Fibroblast of skin of left biceps (primary cell): ENCODE measurements at places on chromosomes 16 and 17.

DNA sequence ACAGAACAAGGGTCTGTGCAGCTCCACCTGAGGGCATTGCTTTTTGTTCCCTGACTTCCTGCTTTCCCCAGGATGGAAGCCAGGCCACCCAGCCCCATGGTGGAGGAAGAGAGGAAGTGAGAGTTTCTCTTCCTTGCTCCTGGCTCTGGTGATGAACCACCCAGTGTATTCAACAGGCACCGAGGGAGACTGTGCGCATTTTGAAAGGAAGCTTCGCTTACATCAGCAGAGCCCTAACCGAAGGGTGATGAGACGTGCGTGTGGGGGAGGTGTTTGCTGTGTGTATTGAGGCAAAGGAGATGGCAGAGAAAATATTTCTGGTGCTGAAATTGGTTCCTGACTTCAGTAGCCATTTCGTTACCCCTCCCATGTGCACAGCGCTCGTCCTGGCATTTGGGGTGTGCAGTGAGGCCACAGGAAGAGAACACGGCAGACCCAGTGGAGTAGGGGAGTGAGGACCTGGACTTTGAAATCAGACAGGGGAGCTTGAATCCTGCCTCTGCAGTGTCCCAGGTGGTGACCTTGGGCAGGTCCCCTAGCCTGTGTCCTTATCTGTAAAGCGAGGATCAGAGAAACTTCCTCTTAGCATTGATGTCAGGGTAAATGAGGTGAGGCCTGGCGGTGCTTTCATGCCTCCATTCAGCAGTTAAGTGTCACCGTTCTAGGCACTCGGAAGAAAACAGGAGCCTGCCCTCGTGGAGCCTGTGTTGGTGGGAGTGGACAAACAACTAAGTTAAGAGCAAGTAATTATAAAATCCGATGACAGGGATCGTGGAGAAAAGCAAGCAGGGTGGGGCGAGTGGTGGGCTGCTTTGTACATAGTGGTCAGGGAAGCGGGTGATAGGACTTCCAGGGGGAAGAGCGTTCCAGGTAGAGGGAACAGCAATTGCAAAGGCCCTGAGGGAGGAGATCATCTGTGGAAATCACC is 7.4 kb downstream of the CMIP start:
- no peak for DNase-seq

- DNase-seq: no peak
Observed at GRCh38 chr16:84294117-84294516, 561 bp upstream of the WFDC1 start.

GRCh38 chr17:289409-289808 is 63.2 kb downstream of the RPH3AL start:
- DNase-seq: no peak

DNA sequence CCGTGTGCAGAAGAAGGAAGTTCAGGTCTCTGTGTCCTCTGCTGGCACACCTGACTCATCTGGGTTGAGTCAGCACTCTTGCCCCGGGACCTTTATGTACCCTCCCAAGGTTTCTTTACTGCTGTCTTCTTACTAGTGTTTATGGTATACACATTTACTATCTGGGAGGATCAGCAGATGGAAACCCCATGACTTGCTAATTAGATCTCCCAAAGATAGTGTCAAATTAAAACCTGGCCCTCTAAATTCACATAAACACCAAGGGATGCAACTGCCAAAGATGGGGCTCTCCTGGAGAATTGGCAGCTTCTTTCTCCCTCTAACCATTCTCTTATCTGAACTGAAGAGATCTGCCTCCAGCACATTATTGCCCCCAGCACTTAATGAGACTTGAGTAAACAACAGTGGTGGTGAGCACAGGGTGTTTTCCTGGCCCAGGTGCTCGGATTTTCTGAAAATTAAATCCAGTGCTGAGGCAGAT is 718.1 kb upstream of the SOX9 start:
- no peak for DNase-seq

GRCh38 chr17:13851889-13852288 is 217.4 kb upstream of the COX10 start:
- no peak for DNase-seq

GRCh38 chr16:49487746-49488145 is 114.1 kb downstream of the C16orf78 start:
- no peak for DNase-seq

DNA sequence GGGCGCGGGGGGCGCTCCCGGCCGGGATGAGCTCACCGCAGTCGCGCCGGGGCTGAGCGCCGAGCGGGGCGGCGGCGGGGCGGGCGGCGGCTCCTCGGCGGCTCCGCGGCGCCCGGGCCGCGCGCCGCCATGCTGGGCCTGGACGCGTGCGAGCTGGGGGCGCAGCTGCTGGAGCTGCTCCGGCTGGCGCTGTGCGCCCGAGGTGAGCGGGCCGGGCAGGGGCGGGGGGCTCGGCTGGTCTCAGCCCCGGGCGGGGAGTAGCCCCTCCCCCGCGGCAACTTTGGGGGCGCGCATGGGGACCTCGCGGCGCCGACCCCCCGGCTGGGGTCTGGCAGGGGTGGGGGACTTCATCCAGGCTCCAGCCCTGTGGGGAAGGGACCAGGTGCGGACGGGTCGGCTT is at the start of gene ARHGDIG:
Gene ARHGDIG (plus strand): TSS at position 40 of the 400 bp plus-strand sequence. CDS start 90 bp downstream, at position 130.
- DNase-seq: no peak

GRCh38 chr17:11326492-11326891 is 85.5 kb downstream of the SHISA6 start:
- no peak for DNase-seq

GRCh38 chr17:76335716-76336381 is 17.9 kb downstream of the PRPSAP1 start:
- DNase-seq: no peak

DNA sequence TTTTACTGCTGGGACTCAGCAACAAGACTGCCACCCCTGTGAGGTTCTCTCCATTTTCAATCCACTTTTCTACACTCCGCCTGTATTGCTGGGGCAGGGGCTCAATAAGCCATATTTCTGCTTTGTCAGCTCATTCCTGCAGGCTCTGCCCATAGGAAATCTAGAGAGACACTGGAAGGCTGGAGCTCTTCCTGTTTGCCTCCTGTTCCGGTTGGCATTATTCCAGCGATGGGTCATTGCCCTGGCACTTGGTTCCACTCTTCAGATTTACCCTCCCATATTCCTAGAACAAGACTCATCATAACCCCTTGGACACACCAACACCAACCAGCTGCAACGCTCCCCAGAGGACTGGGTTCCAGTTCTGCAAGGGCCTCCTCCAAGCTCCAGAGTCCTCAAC is 210.4 kb downstream of the CA10 start:
- no peak for DNase-seq

GRCh38 chr17:82729479-82730260 is 5.7 kb upstream of the FN3K start:
- DNase-seq: no peak

DNA sequence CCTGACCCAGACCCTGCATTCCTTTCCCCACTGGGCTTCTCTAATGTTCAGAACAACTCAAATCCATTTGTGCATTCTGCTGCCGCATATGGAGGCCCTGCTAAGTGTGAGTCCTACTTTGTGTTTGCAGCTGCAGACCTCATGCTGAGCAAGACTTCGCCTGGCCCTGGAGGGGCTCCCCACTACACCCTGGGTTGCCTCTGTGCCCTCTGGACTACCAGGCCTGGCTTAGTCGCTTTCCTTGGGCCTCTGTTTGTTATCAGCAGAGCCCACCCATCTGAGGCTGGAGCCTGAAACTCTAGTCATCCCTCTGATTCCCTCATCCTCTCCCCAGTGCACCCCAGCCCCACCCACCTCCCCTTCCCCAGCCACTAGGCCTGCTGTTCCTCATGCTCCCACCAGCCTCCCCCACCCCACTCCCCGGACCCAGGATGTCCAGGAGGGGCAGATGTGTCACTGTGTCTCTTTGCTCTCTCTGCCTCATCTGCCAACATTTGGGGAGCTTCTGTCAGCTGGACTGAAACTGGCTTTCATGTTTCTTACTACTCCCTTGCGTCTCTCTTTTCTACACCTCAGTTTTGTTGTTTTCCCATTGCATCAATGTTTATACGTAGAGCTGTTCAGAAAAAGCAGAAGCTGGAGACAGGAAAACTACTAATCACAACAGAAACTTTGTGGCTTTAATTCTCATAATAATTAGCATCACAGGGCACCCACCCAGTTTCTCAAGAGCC is 17.9 kb upstream of the CD300E start:
- no peak for DNase-seq

- DNase-seq: no peak
Observed at GRCh38 chr17:5769593-5770354, 185.5 kb upstream of the NLRP1 start.

GRCh38 chr17:32610943-32611342 is 124.2 kb downstream of the CDK5R1 start:
- no peak for DNase-seq

DNA sequence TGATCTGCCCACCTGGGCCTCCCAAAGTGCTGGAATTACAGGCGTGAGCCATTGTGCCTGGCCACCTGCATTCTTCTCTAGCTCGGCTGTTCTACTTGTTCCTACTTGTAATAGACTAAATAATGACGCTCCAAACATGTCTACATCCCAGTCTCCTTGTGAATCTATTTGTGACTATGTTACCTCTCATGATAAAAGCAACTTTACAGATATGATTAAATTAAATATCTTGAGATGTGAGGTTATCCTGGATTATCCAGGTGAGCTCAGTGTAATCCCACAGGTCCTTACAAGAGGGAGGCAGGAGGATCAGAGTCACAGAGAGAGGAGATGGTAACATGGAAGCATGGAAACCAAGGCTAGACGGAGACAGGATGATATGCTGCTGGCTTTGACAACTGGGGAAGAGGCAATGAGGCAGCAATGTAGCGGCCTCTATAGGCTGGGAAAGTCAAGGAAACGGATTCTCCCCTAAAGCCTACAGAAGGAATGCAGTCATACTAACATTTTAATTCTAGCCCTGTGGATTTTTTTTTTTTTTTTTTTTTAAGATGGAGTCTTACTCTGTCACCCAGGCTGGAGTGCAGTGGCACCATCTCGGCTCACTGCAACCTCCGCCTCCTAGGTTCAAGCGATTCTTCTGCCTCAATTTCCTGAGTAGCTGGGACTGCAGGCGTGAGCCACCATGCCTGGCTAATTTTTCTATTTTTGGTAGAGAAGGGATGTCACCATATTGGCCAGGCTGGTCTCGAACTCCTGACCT is 5.0 kb upstream of the LASP1 start:
- DNase-seq: no peak

DNA sequence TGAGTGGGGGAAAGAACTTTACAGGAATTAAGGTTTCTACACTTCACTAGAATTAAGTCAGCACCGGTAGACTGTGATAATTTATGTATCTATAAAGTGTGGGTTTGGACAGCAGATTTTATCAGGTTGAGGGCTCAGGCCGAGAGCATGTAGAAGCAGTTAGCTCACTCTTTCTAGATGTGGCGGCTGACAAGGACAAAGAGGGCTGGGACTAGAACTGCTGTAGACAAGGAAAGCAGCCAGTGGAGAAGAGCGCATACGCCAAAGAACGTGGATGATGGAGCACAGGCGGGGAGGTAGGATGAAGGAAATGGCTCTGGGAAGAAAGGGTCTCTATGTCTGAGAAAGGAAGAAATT is 504 bp upstream of the GOSR1 start:
- no peak for DNase-seq

DNA sequence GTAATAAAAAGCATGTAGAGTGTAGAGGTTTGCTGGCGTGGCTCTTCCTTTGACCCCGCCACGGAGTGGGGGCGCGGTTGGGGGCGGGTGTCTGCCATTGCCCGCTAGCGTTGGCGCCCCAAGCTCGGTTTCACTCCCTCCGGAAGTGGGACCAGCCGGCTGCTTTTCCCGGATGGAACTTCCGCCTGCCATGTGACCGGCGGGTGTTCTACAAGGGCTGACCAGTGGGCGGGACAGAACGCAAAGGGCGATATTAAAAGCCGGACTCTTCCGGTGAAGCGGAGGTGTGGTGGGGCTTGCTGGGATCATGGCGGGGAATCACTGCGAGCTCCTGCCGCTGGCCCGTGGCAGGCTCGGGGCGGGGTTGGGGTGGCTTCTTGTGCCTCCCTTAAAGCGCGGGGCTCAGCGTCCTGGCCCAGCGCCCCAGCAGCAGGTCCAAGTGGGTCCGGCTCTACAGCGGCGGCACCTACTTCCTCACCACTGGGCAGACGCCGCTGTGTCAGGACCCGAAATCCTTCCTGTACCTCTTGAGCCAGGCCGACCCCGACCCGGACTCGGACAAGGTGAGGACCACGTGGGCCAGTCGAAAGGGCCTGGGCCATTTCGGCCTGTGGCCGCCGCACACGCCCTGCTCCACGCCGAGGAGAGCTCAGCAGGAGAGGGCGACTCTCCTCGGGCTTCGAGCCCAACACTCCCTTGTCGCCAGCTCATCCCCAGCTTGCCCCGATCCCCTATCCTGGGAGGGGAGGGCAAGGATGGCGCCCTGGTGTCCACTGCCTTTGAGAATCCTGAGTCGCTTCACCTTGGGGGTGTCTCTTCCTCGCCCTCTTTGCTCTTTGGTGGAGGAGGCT is 65.6 kb downstream of the PDPK1 start:
- DNase-seq: peak; percentile 91

DNA sequence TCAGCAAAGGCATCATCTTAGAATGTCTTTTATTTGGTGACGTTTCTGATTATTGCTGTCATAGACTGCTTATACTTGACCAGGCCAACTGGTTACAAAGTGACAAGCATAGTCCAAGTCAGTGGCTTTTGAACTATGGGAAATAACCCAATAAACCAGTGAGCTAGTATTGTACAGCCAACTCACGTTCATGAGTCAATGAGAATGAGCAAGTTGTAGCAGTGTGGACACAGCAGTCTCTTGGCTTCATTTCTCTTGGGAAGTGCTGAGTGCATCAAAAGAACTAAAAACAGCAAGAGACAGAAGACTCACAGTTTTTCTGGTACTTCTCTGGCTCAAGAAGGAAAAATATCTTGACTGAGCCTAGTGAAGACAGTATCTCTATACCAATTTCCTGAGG is 36.9 kb upstream of the CRISPLD2 start:
- DNase-seq: no peak

- no peak for DNase-seq
Observed at GRCh38 chr17:81171941-81172340, 5.9 kb upstream of the AATK start.
